ENCODE measurements at places on chromosomes 5 and 9.

DNA sequence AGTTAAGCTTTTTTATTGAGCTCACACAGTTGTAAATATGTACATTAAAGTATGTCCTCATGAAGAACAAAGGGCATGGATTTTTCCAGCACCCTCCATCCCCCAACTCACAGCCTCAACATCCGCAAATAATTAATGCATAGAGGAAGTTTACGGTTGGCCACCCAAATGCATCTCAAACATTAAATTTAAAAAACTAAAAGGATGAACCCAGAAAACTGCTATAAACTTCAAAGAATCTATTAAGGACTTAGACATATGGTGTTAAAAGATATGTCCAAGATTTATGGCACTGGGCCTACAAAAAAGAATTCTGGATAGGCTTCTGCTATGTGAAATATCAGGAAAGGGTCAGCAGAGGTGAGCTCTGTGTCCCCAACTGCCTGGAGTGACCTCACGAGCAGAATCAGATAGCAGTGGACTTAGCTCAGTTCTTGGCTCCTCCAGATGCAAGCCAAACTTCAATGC is 54.0 kb upstream of the TNC start:
- DNase-seq: no peak

DNA sequence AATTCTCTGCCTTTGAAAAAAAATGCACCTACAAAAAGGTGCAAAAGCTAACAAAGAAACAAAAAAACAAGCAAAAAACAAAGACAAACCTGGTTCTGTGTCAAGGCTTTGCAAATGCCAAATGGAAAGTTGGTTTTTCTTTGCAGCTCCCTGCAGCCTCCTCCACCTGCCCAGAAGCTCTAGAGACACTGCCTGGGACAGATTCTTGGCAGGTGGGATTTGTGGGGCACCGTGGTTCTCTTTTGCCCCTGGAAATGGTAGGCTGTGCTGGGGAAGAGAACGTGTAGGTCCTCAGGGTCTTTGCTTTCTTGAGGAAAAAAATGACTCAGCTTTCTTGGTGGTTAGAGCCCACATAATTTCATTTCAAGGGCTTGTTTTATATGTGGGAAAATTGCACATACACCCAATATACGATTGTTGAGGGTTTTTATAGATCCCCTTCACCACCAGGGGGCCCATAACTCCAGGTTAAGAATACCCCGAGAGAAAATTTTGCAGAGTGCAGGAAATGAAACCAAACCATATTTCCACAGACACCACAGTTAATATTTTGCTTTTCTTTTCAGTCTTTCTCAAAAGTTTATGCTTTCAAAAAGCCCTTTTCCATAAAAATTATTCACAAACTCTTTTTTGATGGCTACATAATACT is 58.7 kb downstream of the NXNL2 start:
- no peak for DNase-seq

- no peak for DNase-seq
Observed at GRCh38 chr5:132392411-132392810, 22.9 kb downstream of the SLC22A5 start.

DNA sequence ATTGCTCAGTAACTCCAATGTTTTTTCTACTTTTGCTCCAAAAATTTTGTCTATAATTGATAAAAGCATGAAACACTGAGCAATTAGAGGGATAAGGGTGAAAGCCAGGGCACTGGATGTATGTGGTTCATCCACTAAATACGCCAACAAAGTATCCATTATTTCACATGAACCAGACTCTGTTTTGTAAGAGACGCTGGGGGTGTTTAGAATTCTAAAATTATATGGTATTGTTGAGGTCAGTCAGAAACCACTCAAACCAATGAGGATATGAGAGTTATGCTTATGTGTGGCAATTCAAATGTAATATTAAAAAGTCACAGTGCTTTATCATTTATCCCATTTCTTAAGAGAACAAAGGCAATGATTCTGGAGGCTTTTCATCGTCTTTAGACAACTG is 220.2 kb downstream of the EFNA5 start:
- no peak for DNase-seq

DNA sequence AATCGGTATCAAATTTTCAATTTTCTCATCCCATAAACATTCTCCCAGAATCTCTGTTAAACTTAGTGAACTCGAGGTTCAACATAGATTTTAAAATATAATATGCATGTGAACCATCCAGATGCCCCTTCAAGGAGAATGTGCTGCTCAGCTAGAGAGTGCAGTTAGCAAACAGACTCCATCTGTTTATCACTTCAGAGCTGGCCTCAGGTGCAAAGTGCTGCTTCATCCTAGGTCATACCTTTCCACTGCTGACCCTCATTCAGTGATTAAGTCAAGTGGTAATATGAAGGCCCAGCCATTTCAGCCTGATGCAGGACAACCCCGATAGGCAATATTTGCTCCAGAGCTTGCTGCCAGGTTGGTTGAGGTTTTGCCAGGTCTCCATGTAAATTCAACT is 339.0 kb upstream of the POU5F2 start:
- no peak for DNase-seq

DNA sequence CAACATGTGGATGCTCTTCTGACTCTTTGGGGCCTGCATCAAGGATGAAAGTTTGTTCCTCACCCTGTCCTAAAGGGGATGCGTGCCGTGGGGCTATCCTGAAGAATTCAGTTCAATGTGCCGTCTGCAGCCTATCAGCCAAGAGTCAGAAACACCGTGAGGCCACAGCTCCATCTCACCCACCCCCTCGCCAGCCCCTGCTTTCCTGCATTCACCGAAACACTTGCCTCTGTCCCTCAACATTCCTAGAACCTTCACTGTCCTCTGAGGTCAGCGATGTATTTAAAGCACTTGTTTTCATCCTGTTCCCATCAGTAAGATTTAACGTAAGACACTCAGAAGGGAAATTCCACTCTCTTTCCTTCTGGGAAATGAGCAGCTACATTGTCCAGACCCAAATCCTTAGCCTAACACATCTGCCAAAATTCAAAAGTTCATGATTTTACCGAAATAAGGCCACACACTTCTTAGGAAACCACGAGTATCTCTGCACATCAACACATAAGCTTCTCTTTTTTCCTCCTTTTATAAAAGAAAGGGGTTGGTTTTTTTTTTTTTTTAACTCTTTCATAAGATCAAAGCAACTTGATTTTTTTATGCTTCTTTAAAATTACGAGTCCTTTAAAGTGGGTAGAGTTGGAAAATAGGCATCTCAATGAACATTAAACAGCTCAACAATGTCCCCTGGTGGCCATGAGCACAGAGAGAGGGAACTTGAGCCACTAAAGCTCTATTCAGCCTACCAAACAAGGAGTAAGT is 100.7 kb downstream of the SUSD1 start:
- DNase-seq: no peak

- DNase-seq: no peak
Observed at GRCh38 chr5:36495611-36496010, 110.8 kb upstream of the SLC1A3 start.

DNA sequence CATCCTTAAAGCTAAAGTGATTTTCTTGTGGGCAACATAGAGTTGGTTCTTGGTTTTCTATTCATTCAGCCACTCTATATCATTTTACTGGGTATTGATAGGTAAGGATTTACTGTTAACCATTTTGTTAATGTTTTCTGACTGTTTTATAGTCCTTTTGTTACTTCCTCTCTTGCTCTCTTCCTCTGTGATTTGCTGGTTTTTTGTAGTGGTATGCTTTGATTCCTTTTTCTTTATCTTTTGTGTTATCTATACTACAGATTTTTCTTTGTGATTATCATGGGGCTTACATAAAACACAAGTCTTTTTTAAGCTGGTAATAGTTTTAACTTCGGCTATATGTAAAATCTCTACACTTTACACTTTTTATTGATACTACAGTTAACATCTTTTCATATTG is 43.3 kb downstream of the CREBRF start:
- DNase-seq: no peak

- no peak for DNase-seq
Observed at GRCh38 chr9:35385042-35385441, 104.9 kb upstream of the RUSC2 start.

GRCh38 chr9:103985077-103985476 is 109.0 kb upstream of the SMC2 start:
- DNase-seq: no peak

- DNase-seq: no peak
Observed at GRCh38 chr5:142222225-142222865, 102.5 kb downstream of the SPRY4 start.

- peak; percentile 22 for DNase-seq
Observed at GRCh38 chr9:133935328-133936005, 56.7 kb downstream of the VAV2 start.

DNA sequence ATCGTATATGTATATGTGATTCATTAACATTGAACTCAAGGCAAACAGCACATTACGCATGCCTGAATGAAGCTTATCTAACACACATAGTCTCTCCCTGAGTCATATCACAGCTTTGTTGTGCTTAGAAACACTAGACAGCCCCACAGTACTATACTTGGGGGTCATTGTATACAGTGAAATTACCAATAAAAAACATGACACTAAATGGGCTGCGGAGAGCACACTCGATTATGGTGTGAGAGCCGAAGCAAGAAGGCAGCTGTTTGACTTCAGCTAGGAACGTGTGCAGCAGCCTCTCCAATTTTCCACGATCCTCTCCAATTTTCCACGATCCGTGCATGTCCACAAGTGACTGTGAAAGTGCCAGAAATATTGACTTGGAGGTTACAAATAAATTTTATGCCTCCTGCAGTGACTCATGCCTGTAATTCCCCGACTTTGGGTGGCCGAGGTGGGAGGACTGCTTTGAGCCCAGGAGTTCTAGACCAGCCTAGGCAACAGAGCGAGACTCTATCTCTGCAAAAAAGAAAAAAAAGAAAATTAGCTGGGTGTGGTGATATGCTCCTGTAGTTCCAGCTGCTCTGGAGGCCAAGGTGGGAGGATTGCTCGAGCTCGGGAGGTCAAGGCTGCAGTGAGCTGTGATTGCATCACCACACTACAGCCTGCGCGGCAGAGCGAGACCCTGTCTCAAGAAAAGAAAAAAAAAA is 102.4 kb downstream of the DAPK1 start:
- DNase-seq: no peak

GRCh38 chr5:86807046-86808031 is 189.6 kb downstream of the COX7C start:
- DNase-seq: peak; percentile 3

- DNase-seq: no peak
Observed at GRCh38 chr5:5616247-5616895, 193.9 kb downstream of the ICE1 start.

DNA sequence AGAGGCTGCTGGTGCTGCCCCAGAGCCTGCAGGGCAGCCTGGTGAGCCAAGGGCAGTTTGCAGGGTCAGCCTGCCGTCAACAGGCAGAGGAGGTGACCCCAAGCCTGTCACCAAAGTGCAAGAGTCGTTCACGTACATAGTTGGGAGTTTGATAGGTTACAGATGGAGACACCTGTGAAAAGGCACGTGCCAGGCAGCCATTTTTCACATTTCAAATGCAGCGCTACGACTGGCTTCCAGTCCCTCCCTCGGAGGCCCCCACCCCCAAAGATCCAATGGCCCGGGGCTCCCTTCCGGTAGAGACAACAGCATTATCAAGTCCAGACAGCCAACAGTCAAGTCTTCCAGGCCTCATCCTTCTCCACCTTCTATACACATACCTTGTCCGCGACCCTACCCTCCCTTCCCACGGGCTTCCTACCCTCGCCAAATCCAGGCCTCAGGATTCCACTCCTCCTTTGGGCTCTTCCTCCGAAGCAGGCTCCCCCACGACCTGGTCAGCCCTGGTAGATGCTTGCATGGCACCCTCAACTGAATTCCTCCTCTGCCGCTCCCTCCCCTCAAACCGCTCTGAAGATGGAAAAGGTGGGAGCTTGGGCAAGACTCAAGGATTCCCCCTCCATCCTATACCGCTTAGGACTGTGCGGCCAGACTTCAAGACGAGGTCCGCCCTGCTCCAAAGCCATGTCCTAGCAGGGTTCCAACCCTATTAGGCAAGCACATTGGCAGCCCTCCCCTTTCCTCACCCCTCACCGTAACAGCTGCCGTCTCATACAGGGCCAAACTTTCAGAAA is 13.2 kb downstream of the HNRNPH1 start:
- DNase-seq: no peak

GRCh38 chr9:88776717-88777497 is 214.4 kb upstream of the S1PR3 start:
- no peak for DNase-seq

DNA sequence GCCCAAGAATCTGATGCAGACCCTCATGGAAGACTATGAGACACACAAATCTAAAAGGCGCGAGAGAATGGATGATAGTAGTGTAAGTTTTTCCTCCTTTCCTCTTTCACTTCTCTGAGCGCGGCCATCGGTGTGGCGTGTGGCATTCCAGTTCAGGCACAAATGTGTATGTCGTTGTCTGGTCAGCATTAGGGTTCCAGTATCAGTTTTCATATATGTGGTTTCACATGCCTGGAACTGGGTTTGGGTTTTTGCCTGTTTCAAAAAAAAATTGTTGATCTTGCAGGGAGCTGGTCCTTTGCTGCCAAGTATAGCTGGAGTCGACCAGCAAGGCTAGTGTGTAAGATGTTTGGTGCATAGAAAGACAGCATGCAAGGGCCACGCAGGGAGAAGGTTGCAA is 51.5 kb downstream of the C9orf152 start:
- no peak for DNase-seq

- DNase-seq: no peak
Observed at GRCh38 chr5:122844910-122845228, 544 bp upstream of the SNX24 start.

DNA sequence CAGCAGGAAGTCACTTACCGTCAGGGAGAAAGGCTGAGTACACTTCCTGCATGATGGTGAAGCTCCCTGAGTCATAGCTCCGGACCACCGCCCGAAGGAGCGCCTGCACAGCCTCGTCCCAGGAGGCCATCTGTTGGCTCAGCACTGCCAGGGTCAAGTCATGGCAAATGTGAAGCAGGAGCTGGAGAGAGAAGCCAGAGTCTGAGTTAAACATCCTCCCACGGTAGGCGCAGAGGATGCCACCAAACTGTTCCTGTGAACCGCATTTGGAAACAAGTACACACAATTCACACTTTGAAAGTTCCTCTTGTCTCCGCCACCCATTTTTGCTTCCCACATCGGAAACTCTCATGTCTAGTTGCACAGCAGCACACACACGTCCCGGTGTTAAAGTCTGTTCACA is 33.9 kb downstream of the CNOT8 start:
- no peak for DNase-seq

DNA sequence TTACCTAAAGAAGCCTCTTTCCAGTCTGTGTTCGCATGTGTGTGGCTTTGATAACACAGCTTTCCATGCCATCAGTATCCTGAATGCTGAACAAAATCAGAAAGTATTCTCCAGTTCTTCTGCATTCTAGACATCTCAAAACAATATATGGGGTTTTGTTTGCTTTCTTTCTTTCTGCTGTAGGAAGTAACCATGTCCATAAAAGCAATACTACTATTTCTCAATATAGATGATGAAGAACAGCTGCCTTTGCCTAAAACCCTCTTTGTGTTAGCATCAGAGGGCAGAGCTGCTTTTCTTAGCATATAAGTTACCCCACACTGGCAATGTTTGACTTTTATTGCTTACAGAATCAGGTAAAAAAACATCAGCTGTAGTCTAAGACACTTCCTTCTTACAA is 963.6 kb downstream of the CDH12 start:
- DNase-seq: no peak

DNA sequence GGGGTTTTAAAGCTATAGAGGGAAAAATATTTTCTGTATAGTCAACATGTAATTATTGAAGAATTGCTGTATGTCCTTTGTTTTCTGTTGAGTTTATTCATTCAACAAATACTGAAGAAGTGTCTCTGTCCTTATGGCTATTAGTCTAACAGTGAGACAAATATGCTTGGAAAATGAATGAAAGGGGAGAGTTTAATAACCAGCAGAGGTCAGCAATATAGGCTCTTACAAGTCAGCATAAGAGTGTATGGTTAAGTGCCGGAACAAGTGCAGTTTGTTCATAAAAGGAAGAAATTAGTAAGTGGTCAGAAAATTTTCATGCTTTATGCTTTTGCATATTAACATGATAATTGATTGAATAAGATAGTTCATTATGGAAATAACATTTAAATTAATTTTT is 3.6 kb downstream of the SCAMP1 start:
- DNase-seq: no peak

All from COR-L47 (cell line).